ENCODE measurements at places on chromosomes 12 and 14.

- no peak for DNase-seq
Observed at GRCh38 chr14:64701660-64702059, 2.6 kb upstream of the PLEKHG3 start.

GRCh38 chr12:48015954-48016353 is 11.7 kb upstream of the COL2A1 start:
- no peak for DNase-seq

GRCh38 chr14:90193925-90194324 is 62.4 kb upstream of the PSMC1 start:
- DNase-seq, result no peak

DNA sequence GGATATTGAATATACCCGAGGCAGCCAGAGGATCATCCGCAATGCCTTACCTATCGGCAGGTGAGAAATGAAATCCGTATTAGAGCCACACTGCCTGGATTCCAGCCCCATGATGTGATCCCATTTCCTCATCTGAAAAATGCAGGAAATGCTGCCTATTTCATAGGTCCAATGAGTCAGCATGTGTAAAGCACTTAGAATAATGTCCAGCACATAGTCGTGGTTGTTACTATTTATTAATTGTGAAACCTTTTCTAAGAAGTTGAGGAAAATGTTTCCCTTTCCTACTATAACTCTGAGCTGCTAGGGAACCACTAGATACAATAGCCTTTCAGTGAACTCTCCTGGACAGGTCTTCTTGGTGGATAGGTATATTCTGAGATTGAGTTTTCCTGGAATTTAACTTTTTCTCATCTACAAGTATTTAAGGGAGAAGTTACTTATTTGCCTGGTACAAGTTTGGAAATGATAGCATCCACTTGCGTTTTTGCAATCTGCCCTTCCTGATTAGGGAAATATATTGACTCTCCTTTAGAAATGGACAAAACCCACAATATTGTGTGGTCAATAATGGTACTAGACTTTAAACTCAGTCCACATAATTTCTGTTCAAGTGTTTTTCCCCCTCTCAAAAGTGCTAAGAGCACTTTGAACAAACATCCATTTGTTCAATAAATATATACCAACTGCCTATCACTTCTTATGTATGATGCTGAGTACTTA is 12.2 kb downstream of the POLR3B start:
- peak; percentile 40 for DNase-seq

DNA sequence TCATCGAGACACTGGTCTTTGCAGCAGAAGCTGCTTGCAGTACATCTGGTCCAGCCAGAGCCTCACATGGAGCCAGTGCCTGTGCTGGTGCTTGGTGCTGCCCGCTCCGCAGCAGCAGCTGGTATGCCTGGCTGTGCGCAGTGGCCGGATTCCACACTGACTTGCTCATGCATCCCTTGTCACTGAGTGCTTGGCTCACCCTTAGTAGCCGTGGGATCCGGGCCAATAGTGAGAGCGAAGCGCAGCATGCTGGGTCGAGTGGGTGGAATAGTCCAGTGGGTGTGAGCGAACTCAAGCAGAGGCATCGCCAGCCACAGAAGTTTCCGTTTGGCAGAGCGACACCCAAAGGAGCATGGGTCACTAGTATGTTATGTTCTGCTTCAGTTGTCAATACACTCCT is 10.1 kb upstream of the FBXO33 start:
- no peak for DNase-seq

- DNase-seq, result no peak
Observed at GRCh38 chr12:13358391-13358905, 161.9 kb downstream of the EMP1 start.

DNA sequence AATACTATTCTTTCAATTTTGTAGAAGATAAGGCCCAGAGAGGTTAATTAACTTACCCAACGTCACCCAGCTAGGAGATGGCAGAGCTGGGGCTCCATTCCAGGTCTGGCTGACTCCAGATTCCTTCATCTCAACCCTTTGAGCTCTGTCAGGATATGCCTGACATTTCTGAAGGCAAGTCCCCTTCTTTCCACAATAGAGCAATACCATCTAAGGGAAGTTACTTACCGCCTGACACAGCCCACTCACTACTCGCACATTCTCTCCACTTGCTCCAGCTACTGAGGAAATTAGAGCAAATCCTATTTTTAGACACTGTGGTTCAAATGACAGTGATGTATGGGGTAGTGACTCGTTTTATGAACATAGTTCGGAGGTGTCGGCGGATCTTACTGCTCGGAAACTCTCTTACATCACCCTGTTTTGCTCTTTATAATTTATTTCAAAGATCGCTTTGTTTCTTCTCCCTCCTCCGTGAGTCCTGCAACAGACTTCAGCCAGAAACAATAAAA is 2.0 kb upstream of the WSCD2 start:
- DNase-seq, result no peak

- DNase-seq, result no peak
Observed at GRCh38 chr14:103721334-103722120, 5.9 kb downstream of the ZFYVE21 start.

DNA sequence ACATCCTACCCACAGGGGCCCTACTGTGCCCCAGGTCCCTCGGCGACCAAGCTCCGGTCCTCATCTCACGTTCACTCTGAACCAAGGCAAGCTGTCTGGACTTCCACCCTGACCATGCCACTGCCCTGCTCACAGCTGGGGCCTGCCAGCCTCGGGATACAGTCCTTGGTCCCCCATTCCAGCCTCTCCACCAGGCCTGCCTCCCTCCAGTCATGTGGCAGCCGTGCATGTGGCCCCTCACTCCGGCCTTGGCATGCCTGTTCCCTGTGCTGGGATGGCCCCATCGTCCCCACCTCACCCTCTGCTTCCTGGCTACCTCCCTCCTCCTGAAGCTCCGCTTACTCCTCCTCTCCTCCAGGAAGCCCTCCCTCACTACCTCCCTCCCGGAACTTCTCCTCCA is 38.6 kb upstream of the DLK1 start:
- no peak for DNase-seq

DNA sequence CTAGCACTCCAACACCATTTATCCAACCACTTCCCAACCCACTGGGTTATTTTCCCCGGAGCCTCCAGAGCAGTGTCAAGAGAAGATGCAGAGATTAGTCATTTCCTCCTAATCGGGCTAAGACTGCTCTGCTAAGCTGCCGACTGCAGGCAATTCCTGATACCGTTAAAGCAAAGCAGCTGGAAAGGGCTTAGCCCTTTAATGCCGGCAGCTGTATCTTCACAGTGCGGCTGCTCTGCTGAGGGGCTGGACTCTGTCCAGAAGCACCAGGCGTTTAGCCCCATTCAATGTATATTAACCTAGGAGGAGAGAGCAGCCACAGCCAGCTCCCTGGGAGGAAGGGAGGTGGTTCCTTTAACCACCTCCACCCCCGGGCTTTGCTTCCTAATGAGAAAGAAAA is 11.1 kb downstream of the AQP6 start:
- DNase-seq, result peak; percentile 61

- no peak for DNase-seq
Observed at GRCh38 chr14:90681929-90682328, 134.3 kb downstream of the TTC7B start.

DNA sequence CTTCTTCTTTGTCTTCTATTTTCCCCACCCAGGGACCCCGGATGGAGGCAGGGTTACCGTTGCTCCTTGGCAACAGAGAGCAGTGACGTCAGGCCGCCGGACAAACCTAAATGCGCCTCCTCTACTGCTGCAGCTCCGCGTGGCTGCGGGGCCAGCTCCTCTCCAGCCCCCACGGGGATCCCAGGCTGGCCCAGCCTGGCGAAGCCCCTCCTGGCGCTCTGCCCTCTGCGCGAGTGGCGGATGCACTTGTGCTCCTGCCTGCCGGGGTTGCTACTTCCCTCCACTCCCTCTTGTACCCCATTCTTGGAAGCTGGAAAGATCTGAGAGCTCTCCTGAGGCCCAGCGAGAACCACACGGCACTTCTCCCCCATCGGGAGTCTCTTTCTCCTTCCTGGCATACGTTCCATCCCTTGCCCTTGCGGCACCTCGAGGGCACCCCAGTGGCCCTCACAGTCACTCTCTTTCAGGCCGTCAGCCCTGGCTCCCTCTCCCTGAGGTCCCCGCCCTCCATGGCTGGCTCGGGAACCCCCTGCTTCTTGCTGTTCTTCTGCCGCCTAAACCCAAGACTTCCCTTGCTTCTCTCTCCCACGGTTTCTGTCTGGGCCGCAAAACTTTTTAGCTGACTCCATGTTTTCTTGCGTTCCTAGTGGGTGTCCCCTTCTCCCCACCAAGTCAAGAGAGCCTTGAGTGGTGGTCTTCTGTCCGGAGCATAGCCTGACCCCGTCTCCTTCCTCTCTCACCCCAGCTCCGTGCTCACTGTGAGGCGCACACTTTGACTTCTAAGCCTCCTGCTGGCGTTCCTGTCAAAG is 121.7 kb downstream of the PAPOLA start:
- DNase-seq, result no peak
